Activated CD4-positive, alpha-beta T cell treated with anti-CD3 and anti-CD28 coated beads for 36 hours (primary cell): ENCODE measurements at places on chromosomes 6 and 20. TPM values are rescaled to one million over a fixed set of nuclear protein-coding genes. Genes with fewer than 3 reads are reported as not detected.
A peak's percentile ranks its signal among the peaks of the same experiment; 100 is the strongest.

DNA sequence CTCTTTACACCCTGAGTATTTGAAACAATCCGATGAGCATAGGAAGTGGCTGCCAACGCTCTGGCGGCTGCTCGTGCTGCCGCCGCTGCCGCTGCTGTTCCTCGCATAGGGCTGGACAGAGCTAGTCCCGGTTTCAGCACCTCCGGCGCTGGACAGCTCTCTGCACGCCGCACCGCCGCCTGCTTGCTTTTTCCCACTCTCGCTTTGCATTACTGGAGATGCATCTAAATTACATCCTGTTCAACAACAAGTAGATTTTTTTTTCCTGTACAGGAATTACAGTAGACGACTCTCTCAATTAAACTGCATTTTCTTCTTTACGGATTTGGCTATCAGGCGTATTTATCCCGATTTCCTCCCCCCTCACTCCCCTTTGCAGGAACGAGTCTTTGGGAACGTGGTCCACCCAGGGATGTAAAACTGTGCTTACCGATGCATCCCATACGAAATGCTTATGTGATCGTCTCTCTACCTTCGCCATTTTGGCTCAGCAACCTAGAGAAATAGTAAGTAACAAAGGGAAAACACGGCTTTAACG lies 563.8 kb downstream of the LMBRD1 start:
- H3K36me3 ChIP-seq, result no peaks in the 10 kb centered on the region
- H3K4me1 ChIP-seq, result no peaks in the 10 kb centered on the region
- H3K27me3 ChIP-seq, result peaks cover 2% of the 10 kb centered on the region
- no peak overlapping the region for H3K27ac ChIP-seq

Gene ATP6V1G2
- 1.9 TPM for total RNA-seq

GRCh38 chr6:16337295-16337975 lies 99.0 kb downstream of the GMPR start:
- H3K4me1 ChIP-seq, result peaks cover 1% of the 10 kb centered on the region
- DNase-seq, result no peak
- no peak overlapping the region for H3K4me3 ChIP-seq
- no peaks in the 10 kb centered on the region for H3K36me3 ChIP-seq

DNA sequence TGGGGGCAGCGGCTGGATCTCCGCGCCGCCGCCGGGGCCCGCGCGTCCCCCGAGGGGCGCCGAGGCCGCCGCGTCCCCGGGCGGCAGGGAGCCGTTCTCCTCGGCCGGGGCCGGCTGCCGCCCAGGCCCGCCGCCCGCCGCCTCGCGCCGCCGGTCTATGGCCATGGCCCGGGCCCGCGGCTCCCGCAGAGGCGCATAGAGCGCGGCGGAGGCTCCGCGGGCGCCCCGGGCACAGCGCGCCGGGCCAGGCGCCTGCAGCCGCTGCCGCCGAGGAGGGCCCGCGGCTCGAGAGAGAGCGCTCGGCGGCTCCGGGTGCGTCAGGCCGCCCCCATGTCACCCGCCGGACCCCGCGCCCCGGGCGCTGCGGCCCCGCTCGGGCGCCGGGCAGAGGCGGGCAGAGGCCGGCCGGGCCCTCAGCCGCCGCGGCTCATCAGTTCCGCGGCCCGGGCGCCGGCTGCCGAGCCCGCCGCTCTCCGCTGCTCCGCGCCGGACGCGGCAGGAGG lies 404 bp downstream of the SLC22A23 start:
- DNase-seq, result peak; percentile 34
- H3K36me3 ChIP-seq, result no peaks in the 10 kb centered on the region
- H3K27me3 ChIP-seq, result peaks cover 23% of the 10 kb centered on the region
- H3K27ac ChIP-seq, result no peak overlapping the region
- H3K4me3 ChIP-seq, result no peak overlapping the region

DNA sequence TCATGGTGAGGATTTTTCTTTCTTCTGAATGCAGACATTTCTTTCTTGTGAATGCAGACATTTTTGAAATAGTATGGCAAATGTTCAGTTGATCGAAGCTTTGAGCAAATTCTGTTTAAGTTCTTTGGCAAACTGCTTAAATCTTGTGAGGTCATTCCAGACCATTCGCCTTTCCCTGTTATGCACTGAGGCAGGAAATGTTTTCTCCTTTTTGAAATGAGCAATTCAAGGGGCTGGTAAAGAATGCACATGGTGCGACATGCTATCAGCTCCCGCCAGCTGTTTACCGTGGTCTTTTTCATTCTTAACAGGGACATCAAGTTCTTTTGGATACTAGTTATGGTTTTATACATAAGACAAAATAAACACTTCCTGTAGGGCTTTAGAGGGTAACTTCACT lies 112.0 kb upstream of the CCN2 start:
- no peaks in the 10 kb centered on the region for H3K36me3 ChIP-seq
- H3K27ac ChIP-seq, result no peak overlapping the region
- H3K4me3 ChIP-seq, result no peak overlapping the region
- H3K27me3 ChIP-seq, result peaks cover 12% of the 10 kb centered on the region
- no peaks in the 10 kb centered on the region for H3K4me1 ChIP-seq

GRCh38 chr6:30443657-30444450 lies 45.5 kb upstream of the HLA-E start:
- H3K27ac ChIP-seq, result no peak overlapping the region
- H3K36me3 ChIP-seq, result no peaks in the 10 kb centered on the region
- peaks cover 12% of the 10 kb centered on the region for H3K4me1 ChIP-seq

DNA sequence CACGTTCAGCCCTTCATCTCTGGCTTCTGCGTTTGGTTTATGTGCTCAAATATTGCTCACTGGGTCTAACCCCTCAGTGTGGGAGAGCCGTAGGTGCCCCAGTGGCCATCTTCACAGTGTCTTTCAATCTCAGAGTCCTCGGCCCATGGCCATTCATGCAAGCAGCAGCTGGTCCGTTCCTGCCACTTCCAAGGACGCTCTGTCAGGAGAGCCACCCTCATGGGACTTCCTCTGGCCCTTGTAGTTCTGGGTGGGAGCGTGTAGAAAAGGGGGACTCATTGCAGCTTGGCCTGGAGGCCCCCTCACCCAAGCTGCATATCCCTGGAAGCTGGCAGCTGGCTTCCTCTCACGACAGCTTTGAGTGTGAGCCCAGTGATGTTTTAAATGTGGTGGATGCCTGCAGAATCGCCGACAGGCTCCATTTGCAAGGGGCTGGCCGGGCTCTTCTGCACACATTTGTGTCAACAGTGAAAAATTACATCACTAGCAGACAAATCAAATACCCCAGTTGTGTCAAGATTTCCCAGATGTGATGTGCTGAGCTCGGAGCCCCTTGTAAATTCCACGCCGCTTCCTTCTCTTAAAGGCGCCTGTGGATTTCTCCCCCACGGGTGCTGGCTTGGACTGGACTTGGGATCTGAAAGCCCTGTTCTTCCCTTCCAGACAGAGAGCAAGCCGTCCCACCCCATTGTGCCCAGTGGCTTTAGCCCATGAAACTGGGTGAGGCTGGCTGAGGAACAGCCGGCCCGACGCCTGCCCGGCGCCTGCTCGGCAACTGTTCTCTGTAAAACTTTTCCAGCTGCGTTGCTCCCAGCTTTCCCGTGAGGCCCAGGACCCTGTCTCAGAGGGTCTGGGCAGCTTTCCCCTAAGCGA lies 360.1 kb downstream of the TAF4 start:
- no peaks in the 10 kb centered on the region for H3K4me1 ChIP-seq
- no peak for DNase-seq
- H3K27me3 ChIP-seq, result no peaks in the 10 kb centered on the region
- no peaks in the 10 kb centered on the region for H3K36me3 ChIP-seq

Gene KHDC1L
- total RNA-seq, result not detected

Gene OLIG3
- total RNA-seq, result not detected

GRCh38 chr6:38354905-38355304 lies 284.8 kb downstream of the BTBD9 start:
- peaks cover 2% of the 10 kb centered on the region for H3K36me3 ChIP-seq
- H3K27ac ChIP-seq, result no peak overlapping the region
- peaks cover 3% of the 10 kb centered on the region for H3K4me1 ChIP-seq

- H3K4me1 ChIP-seq, result peaks cover 90% of the 10 kb centered on the region
- H3K4me3 ChIP-seq, result peak overlapping the region; percentile 10
- DNase-seq, result peak; percentile 74
- H3K36me3 ChIP-seq, result peaks cover 84% of the 10 kb centered on the region
- peak overlapping the region; percentile 95 for H3K27ac ChIP-seq
- H3K27me3 ChIP-seq, result no peaks in the 10 kb centered on the region
These were observed 12.8 kb downstream of the STK4 start for GRCh38 chr20:44979090-44979621.

- peaks cover 6% of the 10 kb centered on the region for H3K36me3 ChIP-seq
- H3K27me3 ChIP-seq, result no peaks in the 10 kb centered on the region
- no peak for DNase-seq
- no peak overlapping the region for H3K4me3 ChIP-seq
- no peak overlapping the region for H3K27ac ChIP-seq
These were observed 138.6 kb downstream of the AHI1 start for GRCh38 chr6:135358985-135359384.

DNA sequence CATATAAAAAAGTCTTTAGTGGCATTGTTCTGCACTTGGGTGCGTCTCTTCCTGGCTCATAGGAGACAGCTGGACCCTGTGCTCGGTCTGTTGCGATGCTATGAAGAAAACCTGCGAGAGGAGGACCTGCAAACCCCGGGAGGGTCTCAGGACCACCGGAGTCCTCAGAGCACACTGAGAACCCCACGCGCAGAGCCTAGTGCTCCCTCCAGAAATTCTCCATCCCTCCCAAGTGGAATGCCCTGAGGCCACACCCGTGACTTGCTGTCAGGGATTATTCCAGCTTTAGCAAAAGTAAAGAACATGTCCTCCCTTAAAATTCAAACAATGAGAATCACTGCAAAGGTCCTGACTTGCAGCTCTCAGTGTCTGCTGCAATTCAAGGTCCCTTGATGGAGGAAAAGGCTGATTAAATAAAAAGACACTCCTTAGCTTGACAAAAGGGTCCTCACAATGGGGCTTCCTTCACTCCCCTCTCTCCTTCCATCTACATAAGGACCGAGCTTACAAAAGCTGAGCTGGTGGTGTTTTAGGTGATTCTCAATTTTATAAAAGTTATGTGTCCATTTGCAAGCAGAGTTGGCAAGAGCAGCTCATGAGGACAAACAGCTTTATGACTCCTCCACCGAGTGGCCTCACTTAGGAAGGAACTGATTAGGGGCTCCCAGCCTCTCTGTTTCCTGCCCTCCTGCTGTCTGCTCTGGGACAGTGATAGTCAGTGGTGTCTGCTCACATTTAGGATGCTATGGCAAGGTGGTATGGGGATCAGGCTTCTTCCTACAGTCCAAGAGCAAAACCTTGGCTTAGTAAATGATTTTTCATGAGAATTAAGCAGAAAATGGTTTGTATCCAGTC lies 97.0 kb downstream of the RAMACL start:
- H3K4me3 ChIP-seq, result no peak overlapping the region
- no peak for DNase-seq
- peaks cover 19% of the 10 kb centered on the region for H3K4me1 ChIP-seq
- peaks cover 13% of the 10 kb centered on the region for H3K36me3 ChIP-seq
- no peak overlapping the region for H3K27ac ChIP-seq

DNA sequence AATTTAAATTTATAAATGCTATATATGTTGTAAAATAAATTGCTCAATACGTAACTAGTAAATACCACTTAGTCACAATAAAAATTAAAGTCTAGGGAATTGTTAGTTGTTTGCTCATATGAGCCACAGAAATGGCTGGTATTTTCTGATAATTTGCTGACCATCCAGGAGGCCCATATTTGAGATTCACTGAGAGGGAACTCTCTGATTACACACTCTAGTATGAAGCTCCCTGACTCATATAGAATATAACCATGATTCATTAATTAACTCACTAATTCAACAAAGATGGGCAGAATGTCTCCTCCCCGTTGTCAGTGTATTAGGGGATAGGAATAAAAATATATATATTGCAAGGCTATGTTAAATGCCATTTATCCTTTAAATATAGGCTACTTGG lies 46.6 kb upstream of the TMEM30A start:
- H3K27me3 ChIP-seq, result peaks cover 11% of the 10 kb centered on the region
- no peaks in the 10 kb centered on the region for H3K36me3 ChIP-seq
- DNase-seq, result no peak
- no peak overlapping the region for H3K4me3 ChIP-seq

- DNase-seq, result no peak
- no peaks in the 10 kb centered on the region for H3K4me1 ChIP-seq
- peaks cover 2% of the 10 kb centered on the region for H3K36me3 ChIP-seq
- no peaks in the 10 kb centered on the region for H3K27me3 ChIP-seq
- no peak overlapping the region for H3K27ac ChIP-seq
- no peak overlapping the region for H3K4me3 ChIP-seq
These were observed 22.8 kb upstream of the KHDC1 start for GRCh38 chr6:73285674-73286283.

DNA sequence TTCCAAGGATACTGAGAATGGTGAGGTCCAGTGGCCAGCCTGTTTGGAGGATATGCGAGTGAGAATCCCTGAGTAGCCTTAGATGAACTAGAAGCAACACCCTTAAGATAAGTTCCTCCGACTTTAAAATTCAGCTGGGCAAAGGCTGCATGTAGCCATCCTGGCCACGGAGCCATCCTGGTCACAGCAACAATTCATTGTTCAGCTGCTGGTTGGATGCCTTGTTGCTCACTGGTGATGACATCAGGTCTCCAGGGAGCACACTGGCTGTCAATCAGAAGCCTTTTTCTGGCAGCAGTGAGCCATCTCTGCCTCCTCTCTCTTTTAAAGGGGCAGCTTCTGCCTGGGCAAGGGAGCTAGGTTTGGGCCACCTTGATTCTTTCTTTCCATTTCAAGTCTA lies 22.4 kb upstream of the RIMS4 start:
- H3K27me3 ChIP-seq, result peaks cover 16% of the 10 kb centered on the region
- no peak for DNase-seq
- H3K4me3 ChIP-seq, result no peak overlapping the region
- H3K27ac ChIP-seq, result no peak overlapping the region

Gene PSORS1C1
- 0.33 TPM for total RNA-seq

Gene RUNX2
- total RNA-seq, result 14.6 TPM

GRCh38 chr6:90446164-90446563 lies 140.7 kb downstream of the MAP3K7 start:
- H3K4me1 ChIP-seq, result peaks cover 54% of the 10 kb centered on the region
- H3K27ac ChIP-seq, result peak overlapping the region; percentile 99
- no peak overlapping the region for H3K4me3 ChIP-seq
- H3K36me3 ChIP-seq, result peaks cover 2% of the 10 kb centered on the region
- no peaks in the 10 kb centered on the region for H3K27me3 ChIP-seq

DNA sequence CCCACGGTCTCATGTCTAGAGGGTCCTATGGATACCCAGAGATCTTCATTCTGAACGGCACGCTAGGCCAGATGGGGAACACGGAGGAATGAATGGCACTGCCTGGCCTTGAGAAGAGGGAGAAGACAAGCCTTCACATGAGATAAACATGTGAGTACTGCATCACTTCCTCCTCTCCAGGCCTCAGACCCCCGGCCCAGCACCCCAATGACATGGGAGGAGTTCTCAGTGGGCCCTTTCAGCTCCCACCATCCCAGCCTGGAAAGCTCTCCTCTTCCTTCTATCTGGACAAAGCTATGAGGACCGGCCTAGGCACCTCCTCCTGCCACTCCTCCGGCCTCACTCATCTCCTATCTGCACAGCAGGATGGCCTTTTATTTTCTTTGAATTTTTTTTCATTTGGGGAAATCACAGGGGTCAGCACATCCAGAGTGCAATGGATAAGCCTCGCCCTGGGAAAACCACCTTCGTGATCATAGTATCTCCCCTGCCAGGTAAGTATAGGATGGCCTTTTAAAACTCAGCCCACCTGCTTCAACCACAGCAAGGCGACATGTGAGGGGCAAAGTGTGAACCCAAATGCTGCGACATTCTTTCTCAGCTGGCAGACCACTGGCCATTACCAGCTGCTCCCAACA lies 39.2 kb upstream of the CDKN1A start:
- H3K27ac ChIP-seq, result no peak overlapping the region
- no peaks in the 10 kb centered on the region for H3K4me1 ChIP-seq
- peak; percentile 47 for DNase-seq
- H3K27me3 ChIP-seq, result no peaks in the 10 kb centered on the region
- no peaks in the 10 kb centered on the region for H3K36me3 ChIP-seq

Gene HEY2
- not detected for total RNA-seq

Gene C20orf141
- total RNA-seq, result not detected

Gene MRPS10
- total RNA-seq, result 35.2 TPM

Gene SLC22A3
- total RNA-seq, result not detected

Gene CASS4
- total RNA-seq, result 5.6 TPM
